ENCODE measurements at places on chromosomes 3 and 15.

DNA sequence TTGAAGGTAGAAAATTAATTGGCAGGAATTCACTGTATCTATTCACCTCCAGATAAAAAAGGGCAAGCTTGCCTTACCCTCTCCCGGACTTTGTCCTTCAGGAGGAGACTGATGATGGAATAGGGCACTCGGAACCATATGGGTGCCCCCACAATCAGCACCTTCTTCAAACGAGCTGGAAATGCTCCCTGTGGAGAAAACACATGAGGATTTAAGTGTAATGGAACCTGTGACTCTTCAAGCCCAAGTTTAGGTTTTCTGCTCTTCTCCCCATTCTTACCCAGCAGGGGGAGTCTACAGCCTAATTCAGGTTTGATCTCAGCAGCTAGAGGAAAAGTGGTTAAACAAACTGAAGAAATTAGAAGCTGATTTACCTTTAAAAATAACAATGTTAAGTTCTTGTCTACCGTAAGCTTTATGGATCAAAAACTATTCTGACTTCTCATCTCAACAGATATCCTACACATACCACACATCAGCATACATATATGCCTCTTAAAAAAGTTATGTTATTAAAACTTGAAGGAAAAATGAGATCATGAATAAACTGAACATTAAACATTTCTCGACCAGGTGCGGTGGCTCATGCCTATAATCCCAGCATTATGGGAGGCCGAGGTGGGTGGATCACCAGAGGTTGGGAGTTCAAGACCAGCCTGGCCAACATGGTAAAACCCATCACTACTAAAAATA is 57.5 kb upstream of the SIN3A start:
- no peak for DNase-seq

- DNase-seq: no peak
These were observed 122.0 kb downstream of the WDR76 start for GRCh38 chr15:43948691-43949325.

DNA sequence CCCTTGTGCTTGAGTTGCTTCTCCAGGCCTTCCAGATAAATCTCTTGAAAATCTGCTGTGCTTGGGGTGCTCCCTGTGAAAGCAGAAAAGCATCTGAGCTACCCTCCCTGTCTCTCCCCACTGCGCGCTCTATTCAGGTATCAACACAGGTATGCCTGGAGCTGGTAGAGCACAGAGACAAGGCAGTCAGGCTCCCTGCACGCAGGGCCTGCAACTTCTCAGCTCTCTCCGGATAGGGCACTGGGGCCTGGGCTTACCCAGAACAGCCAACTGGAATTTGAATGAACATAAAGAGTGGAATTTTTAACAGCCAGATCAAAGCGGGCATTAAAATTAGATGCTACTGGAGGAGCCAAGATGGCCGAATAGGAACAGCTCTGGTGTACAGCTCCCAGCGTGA is 183.6 kb downstream of the XXYLT1 start:
- no peak for DNase-seq

DNA sequence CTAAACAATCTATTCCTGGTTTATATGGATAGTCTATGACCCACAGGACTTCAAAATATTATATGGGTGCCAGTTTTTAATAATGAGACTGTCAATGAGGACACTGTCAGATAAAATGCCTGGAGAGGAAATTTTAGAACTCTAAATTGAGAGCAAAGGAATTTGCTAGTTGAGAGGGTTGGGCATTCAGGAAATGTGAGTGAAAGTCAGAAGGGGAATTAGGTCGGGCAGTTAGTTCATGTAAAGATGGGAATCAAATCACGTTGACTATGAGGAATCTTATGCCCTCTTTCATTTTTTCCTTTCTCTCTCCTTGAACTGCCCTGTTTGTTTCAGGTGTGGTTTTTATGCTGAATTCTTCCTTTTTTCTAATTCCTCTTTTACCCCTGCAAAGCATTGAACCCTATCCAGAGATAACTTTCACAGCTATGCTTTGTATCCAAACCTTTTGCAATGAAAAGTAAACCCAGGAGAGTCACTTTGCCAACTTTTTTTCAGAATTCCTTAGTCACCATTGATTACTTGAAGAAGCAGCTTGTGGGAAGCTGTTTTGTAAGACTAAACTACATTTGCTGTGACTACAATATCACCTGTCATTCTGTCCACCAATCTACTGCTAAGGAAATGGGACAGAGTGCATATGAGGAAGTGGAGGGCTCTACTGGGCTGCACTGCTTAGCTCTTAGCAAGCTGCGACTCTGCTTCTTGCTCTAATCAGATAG is 27.8 kb downstream of the CHP1 start:
- peak; percentile 16 for DNase-seq

DNA sequence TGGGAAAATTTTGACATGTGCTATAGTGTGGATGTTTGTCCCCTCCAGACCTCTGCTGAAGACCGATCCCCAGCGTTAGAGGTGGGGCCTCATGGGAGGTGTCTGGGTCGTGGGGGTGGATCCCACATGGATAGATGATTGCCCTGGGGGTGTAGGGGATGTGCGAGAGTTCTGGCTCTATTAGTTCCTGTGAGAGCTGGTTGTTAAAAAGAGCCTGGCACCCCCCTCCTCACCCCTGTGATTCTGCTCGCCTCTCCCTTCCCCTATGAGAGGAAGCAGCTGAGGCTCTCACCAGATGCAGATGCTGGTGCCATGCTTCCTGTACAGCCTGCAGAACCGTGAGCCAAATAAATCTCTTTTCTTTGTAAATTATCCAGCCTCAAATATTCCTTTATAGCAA is 67.4 kb downstream of the ATP10A start:
- DNase-seq: no peak

GRCh38 chr15:33089878-33090757 is 104.4 kb downstream of the FMN1 start:
- no peak for DNase-seq

GRCh38 chr15:62727501-62727900 is 315.0 kb upstream of the TPM1 start:
- no peak for DNase-seq

All from AG04449 (cell line).